ENCODE measurements at places on chromosomes 13 and 19. TPM values are rescaled to one million over a fixed set of nuclear protein-coding genes. Genes with fewer than 3 reads are reported as not detected.

Gene PINLYP
- total RNA-seq, result 5.8 TPM

- peak; percentile 99 for DNase-seq
These were observed 8.6 kb downstream of the C19orf81 start for GRCh38 chr19:50657712-50658440.

DNA sequence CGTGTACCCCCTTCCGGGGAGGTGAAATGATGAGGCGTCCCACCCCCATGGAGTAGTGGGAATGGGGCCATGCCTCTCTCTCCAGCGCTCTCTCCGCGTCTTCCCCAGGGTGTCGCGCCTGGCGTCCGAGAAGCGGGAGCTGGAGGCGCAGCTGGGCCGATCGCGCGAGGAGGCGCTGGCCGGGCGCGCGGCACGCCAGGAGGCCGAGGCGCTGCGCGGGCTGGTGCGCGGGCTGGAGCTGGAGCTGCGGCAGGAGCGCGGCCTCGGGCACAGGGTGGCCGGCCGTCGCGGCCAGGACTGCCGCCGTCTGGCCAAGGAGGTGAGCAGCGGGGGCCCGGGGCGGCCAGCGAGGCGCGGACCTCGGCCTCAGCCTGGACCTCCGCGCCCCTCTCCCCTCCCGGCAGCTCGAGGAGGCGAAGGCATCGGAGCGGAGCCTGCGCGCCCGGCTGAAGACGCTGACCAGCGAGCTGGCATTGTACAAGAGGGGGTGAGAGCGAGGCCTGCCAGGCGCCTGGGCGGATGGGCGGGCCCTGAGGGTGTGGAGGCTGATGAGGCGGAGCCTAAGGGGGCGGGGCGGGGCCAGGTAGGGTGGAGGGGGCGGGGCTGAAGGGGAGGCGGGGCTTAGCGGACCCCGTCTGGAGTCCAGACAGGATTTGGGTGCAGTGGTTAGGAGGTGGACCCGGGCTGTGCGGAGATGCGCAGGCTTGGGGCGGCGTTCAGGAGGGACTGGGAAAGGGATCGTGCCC is 7.7 kb downstream of the PGLYRP1 start:
- peak; percentile 75 for DNase-seq

DNA sequence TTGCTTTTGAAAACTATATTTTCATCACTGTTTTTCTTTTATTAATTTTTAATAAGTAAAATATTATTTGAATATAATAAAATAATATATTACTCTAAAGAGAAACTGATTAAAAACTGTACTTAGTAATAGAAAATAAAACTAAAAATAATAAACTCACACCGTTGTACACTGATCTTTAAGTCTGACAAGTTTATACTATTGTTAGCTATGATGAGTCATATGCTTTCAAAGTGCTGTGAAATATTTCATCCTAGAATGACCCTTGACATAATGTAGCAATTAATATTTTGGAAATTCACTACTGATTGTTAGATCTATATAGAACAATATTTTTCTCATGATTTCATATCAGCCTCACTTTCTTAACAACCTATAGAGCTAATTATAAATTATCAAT is 1040.6 kb upstream of the SPRY2 start:
- no peak for DNase-seq

Gene ATCAY
- total RNA-seq, result 4.8 TPM

GRCh38 chr19:28966737-28967399 is 246.1 kb downstream of the UQCRFS1 start:
- DNase-seq, result no peak

- no peak for DNase-seq
These were observed 123.1 kb downstream of the RBM26 start for GRCh38 chr13:79282976-79283375.

DNA sequence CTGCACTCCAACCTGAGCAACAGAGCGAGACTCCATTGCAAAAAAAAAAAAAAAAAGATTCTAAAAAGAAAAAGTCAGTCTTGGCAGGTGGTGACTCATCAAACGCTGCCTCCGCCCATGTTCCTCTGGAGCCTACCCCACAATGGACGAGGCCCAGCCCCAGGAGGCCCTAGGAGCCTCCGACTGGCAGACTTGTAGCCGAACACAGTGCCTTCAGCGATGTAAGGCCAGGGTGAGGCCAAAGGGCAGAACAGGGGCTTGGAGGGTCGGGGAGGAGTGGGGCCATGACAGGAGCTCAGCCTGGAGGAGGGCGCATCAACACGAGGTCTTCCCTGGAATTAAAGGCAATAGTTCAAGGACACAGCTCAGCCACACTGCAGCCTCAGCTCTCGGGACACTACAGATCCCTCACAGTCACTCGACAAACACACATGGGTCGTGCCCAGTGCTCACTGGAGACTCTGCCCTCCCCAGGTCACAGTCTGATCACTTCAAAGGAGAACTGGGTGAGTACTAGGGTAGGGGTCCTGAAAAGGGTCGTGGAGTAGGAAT is 5.1 kb downstream of the USE1 start:
- no peak for DNase-seq

DNA sequence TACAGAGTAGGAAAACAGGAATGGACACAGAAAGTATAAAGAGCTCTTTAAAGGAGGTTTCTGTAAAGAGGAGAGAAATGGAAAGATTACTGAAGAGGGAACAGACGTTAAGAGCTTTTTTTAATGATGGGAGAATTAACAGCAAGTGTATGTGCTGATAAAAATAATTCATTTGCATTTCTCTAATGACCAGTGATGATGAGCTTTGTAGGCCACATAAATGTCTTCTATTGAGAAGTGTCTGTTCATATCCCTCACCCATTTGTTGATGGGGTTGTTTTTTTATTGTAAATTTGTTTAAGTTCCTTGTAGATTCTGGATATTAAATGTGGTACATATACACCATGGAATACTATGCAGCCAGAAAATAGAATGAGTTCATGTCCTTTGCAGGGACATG is 40.0 kb downstream of the MYO16 start:
- no peak for DNase-seq

Gene CEACAM4
- total RNA-seq, result 1.7 TPM

Gene TMIGD2
- total RNA-seq, result 0.47 TPM

- DNase-seq, result no peak
These were observed 871 bp upstream of the CCER2 start for GRCh38 chr19:38912600-38913514.

DNA sequence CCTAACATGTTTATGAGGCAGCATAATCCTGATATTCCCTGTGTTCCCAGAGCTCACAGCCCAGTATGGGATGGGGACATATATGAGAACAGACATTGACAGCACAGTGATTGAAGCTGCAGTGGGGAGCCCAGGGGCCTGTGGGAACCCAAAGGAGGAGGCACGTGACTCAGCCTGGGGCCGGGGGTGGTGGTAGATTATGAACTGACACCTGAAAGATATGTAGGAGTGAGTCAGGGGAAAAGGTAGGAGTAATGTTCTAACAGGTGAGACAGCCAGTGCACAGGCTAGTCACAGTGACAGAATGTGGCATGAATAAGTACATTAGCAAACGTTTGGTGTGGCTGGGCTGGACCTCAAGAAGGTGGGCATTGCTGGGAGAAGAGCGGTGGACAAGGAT is 29.0 kb downstream of the CKM start:
- no peak for DNase-seq

DNA sequence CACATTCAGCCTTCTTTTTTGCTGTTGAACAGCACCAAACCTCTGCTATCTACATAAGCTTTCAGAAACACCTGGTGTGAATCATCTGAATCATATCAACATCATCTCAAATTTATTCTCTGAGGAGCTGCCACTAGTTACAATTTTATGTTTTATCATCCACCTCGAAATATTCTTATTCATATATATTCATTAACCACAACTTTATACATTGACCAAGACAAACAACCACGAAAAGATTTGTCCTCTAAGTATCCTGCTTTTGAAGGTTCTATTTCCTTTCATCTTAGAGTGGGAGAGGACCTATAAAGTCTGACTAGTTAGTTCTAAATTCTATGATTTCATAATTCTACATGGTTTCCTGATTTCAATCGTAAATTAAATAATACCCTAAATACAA is 18.9 kb downstream of the ESD start:
- no peak for DNase-seq

DNA sequence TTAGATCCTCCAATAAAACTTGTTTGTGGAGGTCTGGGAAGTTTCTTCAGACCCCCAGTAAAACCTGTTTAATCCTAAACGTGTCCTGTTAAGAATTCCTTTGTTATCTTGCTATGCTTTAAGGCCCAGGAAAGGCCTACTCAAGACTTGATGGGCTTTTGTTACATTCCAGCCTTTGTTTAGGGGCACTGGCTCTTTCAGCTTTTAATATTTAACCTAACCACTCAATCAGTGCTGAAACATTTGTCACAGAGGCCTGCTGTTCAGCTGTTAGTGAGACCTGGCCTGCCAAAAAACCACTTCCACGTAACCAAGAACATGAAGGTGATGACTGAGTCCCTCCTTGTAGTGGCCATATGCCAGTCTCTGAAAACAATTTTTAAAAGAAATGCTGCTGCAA is 41.7 kb downstream of the PCDH17 start:
- no peak for DNase-seq

Gene DCT
- total RNA-seq, result 2.7 TPM

GRCh38 chr13:36531746-36532486 is 99.6 kb downstream of the CCNA1 start:
- no peak for DNase-seq
